Suprapubic skin (tissue), 4 donors: ENCODE measurements at places on chromosomes 7 and 10.

GRCh38 chr7:107118109-107118900 lies 50.5 kb upstream of the HBP1 start:
- no peak overlapping the region for H3K27ac ChIP-seq
- H3K36me3 ChIP-seq: no peaks in the 10 kb centered on the region
- no peaks in the 10 kb centered on the region for H3K27me3 ChIP-seq
- DNase-seq: no peak
- H3K4me1 ChIP-seq: no peaks in the 10 kb centered on the region
- H3K4me3 ChIP-seq: no peak overlapping the region

GRCh38 chr7:100603726-100604027 lies 1.5 kb downstream of the PCOLCE start:
- DNase-seq: no peak
- H3K27me3 ChIP-seq: no peaks in the 10 kb centered on the region
- peaks cover 39% of the 10 kb centered on the region for H3K4me1 ChIP-seq
- H3K36me3 ChIP-seq: no peaks in the 10 kb centered on the region

GRCh38 chr10:104540181-104540580 lies 100.9 kb upstream of the SORCS3 start:
- H3K4me3 ChIP-seq: no peak overlapping the region
- H3K27me3 ChIP-seq: no peaks in the 10 kb centered on the region
- DNase-seq: no peak

DNA sequence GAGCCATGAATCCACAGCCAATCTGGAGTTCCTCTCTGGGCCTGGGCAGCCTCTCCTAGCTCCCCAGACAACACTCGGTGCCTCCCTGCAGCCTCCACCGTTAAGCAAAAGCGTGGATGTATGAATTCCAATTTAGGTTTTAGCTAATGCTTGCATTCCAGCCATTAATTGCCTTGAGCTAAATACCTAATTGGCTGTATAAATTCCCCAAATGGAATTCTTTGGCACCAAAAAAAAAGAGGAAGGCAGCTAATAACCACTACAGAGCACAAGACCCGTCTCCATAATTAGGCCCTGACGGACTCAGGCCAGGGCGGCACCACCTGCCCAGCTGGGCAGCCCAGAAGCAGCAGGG lies 140.5 kb downstream of the PTPRN2 start:
- H3K36me3 ChIP-seq: no peaks in the 10 kb centered on the region
- H3K4me3 ChIP-seq: no peak overlapping the region
- H3K4me1 ChIP-seq: no peaks in the 10 kb centered on the region
- H3K27ac ChIP-seq: no peak overlapping the region

GRCh38 chr10:131461093-131461492 lies 149.6 kb upstream of the TCERG1L start:
- H3K4me1 ChIP-seq: no peaks in the 10 kb centered on the region

GRCh38 chr10:86775056-86775869 lies 18.8 kb downstream of the BMPR1A start:
- no peaks in the 10 kb centered on the region for H3K27me3 ChIP-seq
- H3K4me1 ChIP-seq: peaks cover 24% of the 10 kb centered on the region
- no peaks in the 10 kb centered on the region for H3K36me3 ChIP-seq
- DNase-seq: no peak

DNA sequence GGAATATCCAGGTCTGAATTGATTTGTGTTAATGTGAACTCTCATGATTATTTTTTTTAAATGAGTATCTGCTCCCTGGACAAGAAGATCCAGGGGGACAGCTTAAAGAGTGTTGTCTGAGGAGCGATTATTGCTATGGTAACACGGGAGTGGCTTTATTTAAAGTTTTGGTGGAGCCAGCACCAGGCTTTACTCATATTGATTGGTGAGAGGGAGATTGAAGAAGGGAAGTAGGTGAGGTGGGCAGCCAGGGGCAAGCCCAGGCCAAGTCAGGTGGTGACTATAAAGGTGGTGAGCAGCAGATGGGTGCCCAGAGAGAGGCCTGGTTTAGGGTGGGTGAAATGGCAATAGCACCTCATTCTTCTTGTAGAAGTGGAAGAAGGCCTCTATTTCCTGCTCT lies 10.2 kb upstream of the AGR2 start:
- H3K4me1 ChIP-seq: no peaks in the 10 kb centered on the region
- H3K4me3 ChIP-seq: no peak overlapping the region
- DNase-seq: no peak
- H3K36me3 ChIP-seq: no peaks in the 10 kb centered on the region

GRCh38 chr7:121006711-121007315 lies 18.3 kb downstream of the CPED1 start:
- no peak for DNase-seq
- H3K4me1 ChIP-seq: peaks cover 6% of the 10 kb centered on the region
- no peak overlapping the region for H3K4me3 ChIP-seq
- H3K27ac ChIP-seq: no peak overlapping the region
- H3K27me3 ChIP-seq: no peaks in the 10 kb centered on the region

DNA sequence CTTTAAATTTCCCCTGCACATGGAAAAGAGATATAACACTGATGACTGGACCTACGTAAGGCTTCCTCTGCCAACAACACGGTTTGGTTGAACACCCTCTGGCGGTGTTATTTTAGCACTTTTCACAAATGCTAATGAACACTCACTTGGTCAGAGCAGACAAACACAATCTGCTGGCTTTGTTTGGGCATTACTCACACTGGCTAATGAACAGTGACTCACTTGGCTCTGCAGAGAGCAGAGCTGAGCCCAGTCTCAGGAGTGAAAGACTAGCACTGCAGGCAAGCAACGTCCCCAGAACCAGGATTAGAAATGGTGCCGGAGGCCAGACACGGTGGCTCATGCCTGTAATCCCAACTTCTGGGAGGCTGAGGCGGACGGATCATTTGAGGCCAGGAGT lies 430.8 kb downstream of the PLXNA4 start:
- no peaks in the 10 kb centered on the region for H3K36me3 ChIP-seq
- DNase-seq: no peak
- H3K27me3 ChIP-seq: no peaks in the 10 kb centered on the region
- H3K4me1 ChIP-seq: peaks cover 42% of the 10 kb centered on the region

DNA sequence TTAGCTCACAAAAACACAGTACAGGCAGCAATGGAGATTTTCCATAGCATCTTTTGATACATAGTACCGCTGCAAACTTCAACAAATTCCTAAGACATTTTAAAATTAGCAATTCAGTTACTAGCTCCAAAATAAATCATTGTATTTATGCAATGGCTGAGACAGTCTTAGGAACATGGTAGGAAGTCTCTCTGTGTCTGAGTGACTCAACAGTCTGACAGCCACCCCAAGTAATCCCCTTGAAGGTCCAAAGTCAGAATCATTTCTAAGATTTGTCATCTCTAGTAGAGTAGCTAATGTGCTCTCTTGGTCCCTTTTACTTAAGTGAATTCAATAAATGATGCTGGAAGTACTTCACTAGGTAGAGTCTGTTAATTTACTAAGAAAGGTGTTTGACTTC lies 93.8 kb upstream of the NOBOX start:
- DNase-seq: no peak
- H3K27ac ChIP-seq: no peak overlapping the region
- H3K27me3 ChIP-seq: no peaks in the 10 kb centered on the region

DNA sequence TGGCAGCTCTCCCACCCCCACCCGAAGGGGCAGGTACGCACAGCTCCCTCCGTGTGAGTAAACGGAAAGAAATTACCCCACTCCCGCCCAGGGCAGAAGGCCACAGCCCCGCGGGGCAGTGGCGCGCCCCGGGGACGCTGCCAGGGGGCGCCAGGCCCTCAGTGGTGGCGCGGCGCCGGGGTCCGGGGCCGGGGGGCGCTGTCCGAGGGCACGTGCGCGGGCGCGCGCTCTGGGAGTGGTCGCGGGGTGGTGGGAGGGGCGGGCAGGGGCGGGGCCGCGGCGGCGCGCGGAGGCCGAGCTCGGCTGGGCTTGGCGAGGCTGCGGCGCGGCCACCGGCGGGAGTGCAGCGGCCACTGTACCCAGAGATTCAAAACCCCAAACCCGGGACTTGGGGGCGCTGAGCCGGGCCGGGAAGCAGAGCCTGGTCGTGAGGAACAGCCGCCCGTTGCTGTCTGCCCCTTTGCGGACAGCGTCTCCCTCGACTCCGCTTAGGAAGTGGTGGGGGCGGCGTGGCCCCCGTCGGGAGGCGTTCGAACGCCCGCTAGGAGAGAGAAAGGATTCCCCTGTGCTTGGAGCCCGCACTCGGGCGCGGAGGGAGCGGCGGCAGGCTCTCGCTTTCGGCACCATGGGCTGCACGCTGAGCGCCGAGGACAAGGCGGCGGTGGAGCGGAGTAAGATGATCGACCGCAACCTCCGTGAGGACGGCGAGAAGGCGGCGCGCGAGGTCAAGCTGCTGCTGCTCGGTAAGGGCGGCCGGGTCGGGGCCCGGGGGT lies at the start of gene GNAI1:
GNAI1 (plus strand) TSS at position 296 of the 773 bp plus-strand sequence; CDS start at position 626, 330 bp downstream.
- peak; percentile 82 for DNase-seq
- peaks cover 45% of the 10 kb centered on the region for H3K4me1 ChIP-seq
- H3K27ac ChIP-seq: peak within 1 kb of the TSS; percentile 96
- peak within 1 kb of the TSS; percentile 93 for H3K4me3 ChIP-seq
- no peaks in the 10 kb centered on the region for H3K36me3 ChIP-seq
- no peaks in the 10 kb centered on the region for H3K27me3 ChIP-seq

DNA sequence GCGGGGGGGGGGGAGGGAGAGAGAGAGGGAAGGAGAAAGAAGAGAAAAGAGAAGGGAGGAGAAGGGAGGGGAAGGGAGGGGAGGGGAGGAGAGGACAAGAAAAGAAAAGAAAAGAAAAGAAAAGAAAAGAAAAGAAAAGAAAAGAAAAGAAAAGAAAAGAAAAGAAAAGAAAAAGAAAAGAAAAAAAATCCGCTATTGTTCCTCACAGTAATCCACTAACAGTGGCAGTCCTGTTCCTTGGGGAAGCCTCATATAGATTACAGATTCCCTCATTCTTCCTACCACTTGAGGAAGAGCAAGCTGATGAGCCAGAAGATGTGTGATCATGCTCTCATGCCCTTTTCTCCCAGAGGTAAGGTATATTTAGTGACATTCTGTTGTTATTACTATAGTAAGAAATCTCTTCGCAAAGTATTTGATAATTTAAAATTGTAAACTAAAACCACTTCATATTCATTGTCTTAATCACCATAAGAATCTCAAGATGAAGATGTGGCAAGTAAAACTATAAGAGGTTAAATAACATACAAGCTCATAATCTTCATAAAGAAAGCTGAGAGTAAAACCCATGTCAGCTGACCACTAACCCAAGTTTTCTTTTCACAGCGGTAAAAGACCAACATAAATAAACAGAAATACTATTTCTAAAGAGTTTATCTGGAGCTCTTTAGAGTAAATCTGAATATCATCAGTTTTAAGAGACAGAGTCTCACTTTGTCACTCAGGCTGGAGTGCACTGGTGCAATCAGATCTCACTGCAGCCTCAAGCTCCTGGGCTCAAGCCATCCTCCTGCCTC lies 128.1 kb downstream of the JMJD1C start:
- H3K27ac ChIP-seq: no peak overlapping the region
- no peak for DNase-seq
- no peak overlapping the region for H3K4me3 ChIP-seq
- H3K27me3 ChIP-seq: no peaks in the 10 kb centered on the region
- peaks cover 2% of the 10 kb centered on the region for H3K36me3 ChIP-seq
- no peaks in the 10 kb centered on the region for H3K4me1 ChIP-seq

- H3K27me3 ChIP-seq: no peaks in the 10 kb centered on the region
- H3K36me3 ChIP-seq: no peaks in the 10 kb centered on the region
- DNase-seq: no peak
- H3K27ac ChIP-seq: no peak overlapping the region
- H3K4me1 ChIP-seq: no peaks in the 10 kb centered on the region
These were observed 52.0 kb upstream of the NMT2 start for GRCh38 chr10:15220445-15220844.

- H3K4me1 ChIP-seq: peaks cover 11% of the 10 kb centered on the region
- no peaks in the 10 kb centered on the region for H3K36me3 ChIP-seq
- no peak overlapping the region for H3K4me3 ChIP-seq
- no peak overlapping the region for H3K27ac ChIP-seq
- no peaks in the 10 kb centered on the region for H3K27me3 ChIP-seq
These were observed 86.5 kb downstream of the RALA start for GRCh38 chr7:39709768-39710311.

GRCh38 chr7:16801111-16801542 lies 3.7 kb downstream of the AGR2 start:
- no peak overlapping the region for H3K27ac ChIP-seq
- DNase-seq: no peak
- H3K4me1 ChIP-seq: peaks cover 6% of the 10 kb centered on the region
- no peak overlapping the region for H3K4me3 ChIP-seq
- H3K27me3 ChIP-seq: no peaks in the 10 kb centered on the region

DNA sequence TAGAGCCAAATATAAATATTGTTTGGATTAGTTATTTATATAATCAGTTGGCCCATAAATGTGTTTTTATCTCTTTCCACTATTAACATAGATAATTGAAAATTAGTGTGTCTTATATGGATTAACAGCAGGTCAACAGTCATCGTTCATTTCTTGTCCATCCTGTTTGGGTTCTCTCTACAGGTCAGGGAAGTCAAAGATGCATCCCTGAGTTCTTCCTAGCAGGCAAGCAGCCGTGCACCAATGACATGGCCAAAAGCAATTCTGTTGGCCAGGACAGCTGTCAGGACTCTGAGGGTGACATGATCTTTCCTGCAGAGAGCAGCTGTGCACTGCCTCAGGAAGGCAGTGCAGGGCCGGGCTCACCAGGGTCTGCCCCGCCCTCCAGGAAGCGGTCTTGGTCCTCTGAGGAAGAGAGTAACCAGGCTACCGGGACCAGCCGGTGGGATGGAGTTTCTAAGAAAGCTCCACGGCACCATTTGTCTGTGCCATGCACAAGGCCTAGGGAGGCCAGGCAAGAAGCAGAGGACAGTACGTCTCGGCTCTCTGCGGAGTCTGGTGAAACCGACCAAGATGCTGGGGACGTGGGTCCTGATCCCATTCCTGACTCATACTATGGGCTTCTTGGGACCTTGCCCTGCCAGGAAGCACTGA lies 15.9 kb downstream of the FBH1 start:
- H3K4me3 ChIP-seq: no peak overlapping the region
- peaks cover 39% of the 10 kb centered on the region for H3K36me3 ChIP-seq

DNA sequence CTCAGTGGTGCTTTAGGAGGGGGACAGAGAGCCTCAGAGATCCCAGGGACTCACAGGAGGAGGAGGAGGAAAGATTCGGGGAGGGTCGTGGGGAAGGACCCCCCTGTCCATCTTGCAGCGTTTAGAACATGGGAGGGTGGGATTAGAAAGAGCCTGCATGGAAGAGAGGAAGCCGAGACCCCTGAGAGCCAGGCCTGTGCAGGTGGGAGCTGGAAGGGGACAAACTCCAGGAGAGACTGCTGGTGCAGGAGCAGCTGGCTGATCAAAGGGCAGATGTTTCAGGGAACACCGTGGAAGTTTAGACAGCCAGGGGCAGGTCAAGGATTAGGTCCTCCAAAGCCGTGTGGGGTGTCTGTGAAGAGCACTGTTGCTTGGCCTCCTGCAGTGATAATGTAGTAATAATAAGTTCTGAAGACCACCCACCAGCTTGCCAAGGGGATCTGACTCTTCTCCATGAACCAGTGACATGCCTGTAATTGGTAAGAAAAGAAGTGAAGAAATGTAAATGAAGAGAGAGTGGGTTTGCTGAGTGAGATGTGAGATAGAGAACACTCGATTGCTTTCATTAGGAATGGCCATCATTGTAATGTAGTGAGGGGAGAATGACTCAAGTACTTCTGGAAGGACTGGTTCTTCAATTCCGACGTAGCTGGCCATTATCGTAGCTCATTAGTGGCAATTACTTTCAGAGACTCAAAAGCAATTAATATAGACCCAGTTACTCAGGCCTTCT lies 425.6 kb downstream of the PAXIP1 start:
- no peak for DNase-seq
- H3K4me3 ChIP-seq: no peak overlapping the region
- no peaks in the 10 kb centered on the region for H3K27me3 ChIP-seq
- no peak overlapping the region for H3K27ac ChIP-seq
- H3K36me3 ChIP-seq: no peaks in the 10 kb centered on the region
- H3K4me1 ChIP-seq: no peaks in the 10 kb centered on the region
